ENCODE measurements at places on chromosomes 5 and 9.

DNA sequence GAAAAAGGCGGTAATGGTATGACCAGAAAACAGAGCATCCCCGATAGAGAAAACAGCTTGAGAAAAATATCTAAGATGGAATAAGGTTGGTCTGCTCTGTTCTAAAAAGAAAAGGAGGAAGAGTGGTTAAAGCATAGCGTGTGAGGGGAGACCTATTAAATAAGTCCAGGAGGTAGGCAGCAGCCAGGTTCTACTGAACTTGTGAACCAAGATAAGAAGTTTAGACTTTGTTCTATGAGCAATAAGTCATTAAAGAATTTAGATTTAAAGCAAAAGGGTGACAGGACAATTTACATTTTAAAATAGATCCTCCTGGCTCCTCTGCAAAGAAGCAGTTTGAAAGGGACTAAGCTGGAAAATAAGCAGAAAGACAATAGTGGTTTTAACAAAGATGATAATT is 81.3 kb upstream of the COX7C start:
- DNase-seq, result no peak

DNA sequence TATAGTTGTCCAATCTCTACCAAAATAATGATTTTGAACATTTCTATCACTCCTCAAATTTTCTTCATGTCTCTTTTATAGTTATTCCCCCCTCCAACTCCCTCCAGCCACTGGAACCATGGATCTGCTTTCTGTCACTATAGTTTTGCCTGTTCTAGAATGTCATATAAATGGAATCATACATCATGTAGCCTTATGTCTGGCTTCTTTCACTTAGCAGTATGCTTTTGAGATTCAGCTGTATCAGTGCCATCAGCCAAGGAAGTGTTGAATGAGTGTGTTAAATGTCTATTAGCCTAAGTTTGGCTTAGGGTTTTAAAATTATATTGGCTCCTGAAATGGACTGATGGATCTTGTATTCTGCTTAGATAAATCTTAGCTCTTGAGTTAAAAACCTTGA is 36.0 kb downstream of the UBE2D2 start:
- DNase-seq, result no peak

DNA sequence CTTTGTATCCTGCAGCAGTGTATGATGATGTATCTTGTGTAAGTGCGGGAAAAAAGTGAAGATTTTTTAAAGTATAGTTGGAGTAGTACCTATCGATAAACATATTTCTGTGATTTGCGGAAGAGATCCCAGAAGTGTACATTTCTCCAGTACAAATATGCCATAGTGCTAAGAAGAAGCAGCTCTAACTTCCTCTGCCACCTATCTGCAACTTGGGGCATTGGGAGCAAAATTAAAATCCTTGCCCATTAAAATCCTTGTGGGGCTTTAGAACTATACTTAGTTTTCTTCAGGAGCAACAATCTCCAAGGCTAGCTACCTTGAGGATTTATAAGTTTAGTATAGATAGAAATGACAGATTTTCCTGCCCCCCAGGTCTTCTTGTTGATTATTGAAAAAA is 123.7 kb downstream of the VCAN start:
- no peak for DNase-seq

- no peak for DNase-seq
Observed at GRCh38 chr5:78116167-78116566, 178.3 kb downstream of the AP3B1 start.

- no peak for DNase-seq
Observed at GRCh38 chr5:132050661-132051552, 9.5 kb upstream of the IL3 start.

- no peak for DNase-seq
Observed at GRCh38 chr9:124267271-124267807, 9.6 kb downstream of the NEK6 start.

GRCh38 chr9:3386753-3387152 is 139.0 kb downstream of the RFX3 start:
- no peak for DNase-seq

- no peak for DNase-seq
Observed at GRCh38 chr5:30871196-30871595, 322.3 kb upstream of the CDH6 start.

GRCh38 chr9:96486386-96487028 is 36.5 kb downstream of the HABP4 start:
- DNase-seq, result no peak

DNA sequence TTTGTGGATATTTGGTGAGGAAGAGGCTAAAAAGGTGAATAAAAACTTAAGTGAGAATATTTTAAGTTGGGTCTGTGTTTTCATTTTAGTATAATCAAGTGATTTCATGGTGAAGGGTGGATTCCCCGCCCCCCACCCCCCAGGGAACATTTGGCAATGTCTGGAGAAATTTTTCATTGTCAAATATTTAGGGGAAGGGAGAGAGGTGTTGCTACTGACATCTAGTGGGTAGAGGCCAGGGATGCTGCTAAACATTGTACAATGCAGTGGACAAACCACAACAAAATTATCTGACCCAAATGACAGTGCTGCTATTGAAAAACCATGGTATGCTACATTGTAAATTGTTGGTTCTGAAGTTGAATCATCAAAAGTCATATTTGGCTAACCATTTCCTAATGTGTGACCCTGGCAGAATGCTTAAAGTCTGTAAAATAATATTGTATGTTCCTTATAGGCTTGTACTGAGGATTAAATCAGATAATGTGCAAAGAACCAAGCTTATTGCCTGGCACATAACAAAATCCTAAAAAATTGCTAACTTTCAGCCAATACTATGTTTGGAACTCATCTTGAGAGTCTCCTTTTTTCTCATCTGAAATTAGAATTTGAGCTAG is 5.6 kb downstream of the C5orf24 start:
- DNase-seq, result no peak

DNA sequence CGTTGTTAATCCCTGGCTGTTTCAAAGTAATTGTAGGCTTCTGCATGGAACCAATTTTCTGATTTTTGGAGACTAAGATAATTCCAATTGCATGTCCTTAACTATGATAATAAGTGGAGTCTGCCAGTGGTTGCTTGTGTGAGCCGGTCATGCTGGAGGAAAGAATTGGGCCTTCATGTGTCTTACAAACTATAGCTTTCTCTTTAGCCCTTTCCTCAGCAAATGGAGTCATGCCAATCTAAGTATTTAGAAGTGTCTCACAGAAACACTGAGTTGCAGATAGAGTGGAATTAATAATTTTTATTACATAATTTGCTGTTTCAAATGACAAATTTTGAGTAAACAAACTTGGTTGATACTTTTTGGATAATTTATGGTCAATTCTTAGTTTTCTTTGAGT is 200.4 kb downstream of the FBXL7 start:
- no peak for DNase-seq

- peak; percentile 14 for DNase-seq
Observed at GRCh38 chr5:174935854-174936474, 211.6 kb downstream of the MSX2 start.

GRCh38 chr5:143671674-143672569 is 140.0 kb upstream of the HMHB1 start:
- no peak for DNase-seq

All from T-helper 9 cell (primary cell).